Activated CD4-positive, alpha-beta T cell treated with anti-CD3 and anti-CD28 coated beads for 36 hours (primary cell): ENCODE measurements at places on chromosomes 1 and 21.

- H3K4me3 ChIP-seq: no peak overlapping the region
- H3K27ac ChIP-seq: no peak overlapping the region
- H3K27me3 ChIP-seq: no peaks in the 10 kb centered on the region
Observed at GRCh38 chr1:245105815-245106410, 48.9 kb upstream of the KIF26B start.

- H3K27ac ChIP-seq: peak overlapping the region; percentile 95
- no peak for DNase-seq
- H3K4me1 ChIP-seq: peaks cover 44% of the 10 kb centered on the region
- H3K4me3 ChIP-seq: peak overlapping the region; percentile 41
- H3K27me3 ChIP-seq: no peaks in the 10 kb centered on the region
Observed at GRCh38 chr1:161199506-161200139, 769 bp upstream of the ADAMTS4 start.

GRCh38 chr1:97190326-97190725 lies 468.7 kb downstream of the PTBP2 start:
- H3K4me1 ChIP-seq: no peaks in the 10 kb centered on the region
- H3K27ac ChIP-seq: no peak overlapping the region
- peaks cover 8% of the 10 kb centered on the region for H3K36me3 ChIP-seq
- no peak overlapping the region for H3K4me3 ChIP-seq

DNA sequence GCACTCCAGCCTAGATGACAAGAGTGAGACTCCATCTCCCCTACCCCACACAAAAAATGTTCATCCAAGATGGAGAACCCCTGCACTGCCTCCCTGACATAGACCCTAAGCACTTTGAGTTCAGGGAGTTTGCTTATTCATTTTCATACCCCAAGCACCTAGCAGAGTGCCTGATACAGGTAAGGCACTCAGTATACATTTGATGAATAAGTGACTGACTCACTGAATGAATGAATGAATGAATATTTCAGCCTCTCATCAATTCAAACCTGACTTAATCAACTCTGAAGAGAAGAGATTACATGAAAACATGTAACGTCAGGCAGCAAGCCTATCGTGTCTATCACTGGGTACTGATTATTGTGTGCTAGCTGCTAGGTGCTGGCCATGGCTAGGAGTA lies 121.3 kb upstream of the GADD45A start:
- no peaks in the 10 kb centered on the region for H3K36me3 ChIP-seq
- no peak overlapping the region for H3K4me3 ChIP-seq
- H3K27ac ChIP-seq: no peak overlapping the region
- no peak for DNase-seq
- H3K27me3 ChIP-seq: peaks cover 2% of the 10 kb centered on the region
